H7 (cell line): ENCODE measurements at places on chromosomes 2 and 18. TPM values are rescaled to one million over a fixed set of nuclear protein-coding genes. Genes with fewer than 3 reads are reported as not detected.

GRCh38 chr2:37993143-37993542 lies 68.1 kb downstream of the RMDN2 start:
- no peak for DNase-seq

DNA sequence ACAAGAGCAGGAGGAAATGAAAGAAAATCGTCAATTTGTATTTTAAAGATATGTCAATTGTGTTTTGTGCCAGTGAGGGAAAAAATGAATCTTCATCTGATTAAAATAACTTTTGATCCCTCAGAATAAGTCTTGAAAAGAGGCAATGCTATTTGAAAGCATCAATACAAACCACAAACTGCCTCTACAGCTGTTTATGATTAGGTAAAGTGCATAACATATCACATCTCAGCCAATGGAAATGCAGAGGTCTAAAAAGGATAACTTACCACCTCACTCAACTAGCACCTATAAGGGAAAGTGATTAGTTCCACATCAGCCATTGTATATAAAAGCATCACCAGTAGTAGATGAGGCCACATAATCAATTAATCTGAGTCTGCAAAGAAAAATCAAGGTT lies 492.2 kb upstream of the CDH2 start:
- no peak for DNase-seq

Gene GPC1
- total RNA-seq, result 28.4 and 32.0 TPM in 2 replicates

DNA sequence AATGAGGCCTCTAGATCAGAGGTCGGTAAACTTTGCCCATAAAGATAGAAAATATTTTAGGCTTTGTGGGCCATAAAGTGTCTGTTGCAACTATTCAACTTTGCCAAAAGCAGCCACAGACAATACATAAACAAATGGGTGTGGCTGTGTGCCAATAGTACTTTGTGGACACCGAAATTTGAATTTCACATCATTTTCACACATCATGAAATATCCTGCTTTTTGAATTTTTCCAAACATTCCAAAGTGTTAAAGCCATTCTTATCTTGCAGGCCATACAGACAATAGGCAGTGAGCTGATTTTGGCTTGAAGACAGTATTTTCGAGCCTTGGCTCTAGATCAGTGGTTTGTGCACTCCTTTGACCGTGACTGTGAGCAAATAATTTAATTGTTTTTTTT lies 51.1 kb upstream of the EPC2 start:
- DNase-seq, result no peak

DNA sequence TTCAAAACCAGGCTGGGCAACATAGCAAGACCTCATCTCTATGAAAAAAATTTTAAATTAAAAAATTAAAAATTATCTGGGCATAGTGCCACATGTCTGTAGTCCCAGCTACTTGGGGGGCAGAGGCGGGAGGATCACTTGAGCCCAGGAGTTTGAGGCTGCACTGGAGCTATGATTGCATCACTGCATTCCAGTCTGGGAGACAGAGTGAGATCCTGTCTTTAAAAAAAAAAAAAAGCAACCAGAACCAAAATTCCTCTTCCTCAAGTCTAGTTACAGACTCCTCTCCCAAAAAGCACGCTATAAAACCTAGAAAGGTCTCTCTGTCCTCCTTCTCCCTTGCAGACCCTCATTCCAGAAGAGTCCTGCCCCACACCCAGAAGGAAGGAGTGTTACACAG lies 23.9 kb downstream of the TNFAIP6 start:
- no peak for DNase-seq

DNA sequence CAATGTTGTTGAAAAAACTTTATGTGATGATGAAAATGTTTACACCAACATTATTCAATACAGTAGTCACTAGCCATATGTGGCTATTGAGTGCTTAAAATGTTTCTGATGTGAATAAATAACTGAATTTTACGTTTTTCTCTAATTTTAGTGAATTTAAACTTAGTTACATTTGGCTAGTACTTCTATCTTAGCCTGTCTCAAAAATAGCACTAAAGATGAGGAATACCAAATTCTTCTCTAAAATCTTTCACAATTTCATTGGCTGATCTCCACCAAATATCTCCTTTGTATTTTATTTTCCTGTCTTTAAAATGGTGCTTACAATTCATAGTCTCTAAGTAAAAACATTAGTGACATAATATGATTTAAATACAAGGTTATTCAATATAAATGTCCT lies 83.7 kb upstream of the RND3 start:
- DNase-seq, result no peak

- DNase-seq, result no peak
Observed at GRCh38 chr2:102606353-102606752, 13.0 kb upstream of the SLC9A2 start.

DNA sequence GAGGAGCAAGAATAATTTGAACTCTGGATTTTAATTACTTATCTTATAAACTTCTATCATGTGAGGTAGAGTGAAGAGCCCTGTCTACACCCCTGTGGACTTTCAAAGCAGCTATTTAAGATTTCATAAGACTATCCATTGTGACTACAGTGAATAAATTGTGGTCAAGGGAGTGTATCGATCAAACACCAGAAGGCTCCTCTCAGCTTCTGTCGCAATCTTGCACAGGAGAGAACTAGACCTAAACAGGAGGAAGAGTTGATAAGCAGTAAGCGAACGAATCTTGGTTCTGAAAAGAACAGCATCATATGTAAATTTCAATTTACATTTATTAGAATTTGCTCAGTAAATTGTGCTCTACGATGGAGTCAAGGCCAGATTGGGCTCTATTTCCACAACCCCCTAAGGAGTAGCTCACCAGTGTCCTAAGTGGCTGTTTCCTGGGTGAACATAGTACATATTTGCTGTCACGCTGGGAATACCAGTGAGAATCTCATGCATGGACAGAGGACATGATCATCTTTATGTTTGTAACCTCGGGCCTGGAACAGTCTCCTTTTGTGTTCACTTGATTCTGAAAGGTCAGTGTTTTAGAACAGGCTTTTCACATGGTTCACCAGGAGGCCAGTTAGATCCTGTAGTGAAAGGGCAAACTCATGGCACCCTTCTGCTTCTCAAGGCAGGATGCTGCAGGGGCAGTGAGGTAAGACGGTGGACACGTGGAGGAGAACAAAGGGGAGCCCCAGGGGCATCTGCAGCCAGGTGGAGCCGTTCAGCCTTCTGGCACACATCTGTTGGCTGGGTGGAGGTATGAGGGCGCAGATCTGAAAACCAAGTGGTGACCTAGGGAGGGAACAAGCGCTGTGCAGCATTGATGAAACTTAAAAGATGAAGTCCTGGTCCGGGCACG lies 33.3 kb downstream of the NPAS2 start:
- peak; percentile 33 for DNase-seq

DNA sequence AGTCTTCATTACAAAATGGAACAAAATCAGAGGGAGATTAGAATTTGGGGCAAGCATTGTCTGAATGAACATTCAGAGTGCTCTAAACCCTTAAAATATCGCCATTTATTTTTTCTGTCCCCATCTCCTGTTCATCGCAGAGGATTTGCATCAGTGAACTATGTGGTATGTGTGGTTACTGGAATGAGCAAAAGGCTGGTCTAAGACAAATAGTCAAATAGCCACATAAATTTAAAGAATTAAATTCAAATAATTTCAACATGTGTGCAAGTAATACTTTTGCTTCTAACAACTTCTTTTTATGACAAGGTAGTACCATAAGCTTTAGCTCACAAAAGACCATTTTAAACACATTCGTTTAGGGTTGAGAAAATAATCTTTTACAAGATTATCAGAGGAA lies 82.6 kb upstream of the ST8SIA3 start:
- no peak for DNase-seq

- no peak for DNase-seq
Observed at GRCh38 chr18:69948919-69949537, 1.4 kb upstream of the CD226 start.

Gene INPP5D
- total RNA-seq, result 1.7 and 5.2 TPM in 2 replicates

DNA sequence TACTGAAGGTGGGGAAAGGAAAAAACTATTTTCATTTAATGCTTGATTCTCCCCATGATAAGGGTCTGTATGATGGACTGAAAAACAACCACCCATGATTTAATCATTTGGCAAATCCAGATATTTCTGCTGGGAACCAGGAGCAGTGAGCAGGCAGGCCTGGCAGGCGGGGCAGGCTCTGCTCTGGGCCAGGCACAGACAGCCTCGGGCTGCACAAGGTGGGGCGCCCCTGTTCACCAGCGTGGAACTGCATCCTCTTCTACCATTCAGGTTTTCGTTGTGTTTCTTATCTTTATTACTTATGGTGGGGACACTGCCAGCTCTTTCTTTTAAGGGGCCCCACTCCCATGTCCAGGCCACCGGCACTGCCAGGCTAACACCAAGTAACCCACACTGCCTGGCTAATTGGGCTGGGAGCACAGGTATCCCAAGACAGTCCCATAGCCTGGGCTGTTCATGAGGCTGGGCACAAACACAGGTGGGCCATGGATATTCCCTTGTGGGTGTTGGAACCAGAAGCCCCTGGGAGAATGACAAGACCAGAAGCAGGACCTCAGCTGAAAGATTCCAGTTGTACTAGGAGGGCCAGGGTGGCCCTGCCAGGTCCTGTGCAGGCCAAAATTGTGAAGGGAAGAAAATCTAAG lies 57.1 kb upstream of the RALBP1 start:
- DNase-seq, result peak; percentile 42

Gene IL36B
- not detected in 2 replicates for total RNA-seq

- DNase-seq, result no peak
Observed at GRCh38 chr2:88296247-88296646, 126.1 kb downstream of the THNSL2 start.

DNA sequence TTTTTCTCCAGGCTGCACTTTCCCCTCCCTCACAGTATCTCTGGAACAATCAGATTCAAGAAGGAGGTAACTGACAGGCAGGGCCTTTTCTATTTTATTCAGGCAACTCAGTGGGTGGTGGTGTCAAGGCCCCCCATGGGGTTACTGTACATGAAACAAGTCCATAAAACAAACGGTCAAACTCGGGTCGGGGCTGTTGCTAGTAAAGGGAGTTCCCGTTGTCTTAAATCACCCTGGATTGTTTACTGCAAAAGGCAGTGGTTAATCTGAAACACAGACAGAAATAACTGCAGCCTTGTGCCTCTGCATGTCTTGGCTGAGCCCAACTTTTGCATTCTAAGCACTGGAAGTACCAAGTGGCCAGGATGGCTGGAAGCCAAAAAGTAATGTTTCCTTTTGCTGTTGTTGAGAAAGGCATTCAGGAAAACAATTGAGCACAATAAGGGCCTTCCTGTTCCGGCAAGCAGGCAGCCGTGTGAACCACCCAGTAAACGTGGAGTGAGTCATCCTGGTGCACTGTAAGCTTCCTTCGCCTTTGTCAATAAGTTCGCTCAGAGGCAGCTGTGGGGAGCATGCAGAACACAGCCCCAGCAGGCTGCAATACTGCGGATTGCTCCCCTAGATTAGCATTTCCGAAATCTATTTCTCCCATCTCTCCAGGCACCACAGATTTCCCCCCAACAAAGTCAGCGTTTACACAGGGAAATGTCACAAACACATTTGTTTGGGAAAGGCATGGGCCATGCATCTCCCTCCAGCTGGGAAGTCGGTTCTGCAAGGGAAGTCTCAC lies 149.6 kb downstream of the IRS1 start:
- DNase-seq, result peak; percentile 65

Gene TLX2
- total RNA-seq, result not detected in 2 replicates

DNA sequence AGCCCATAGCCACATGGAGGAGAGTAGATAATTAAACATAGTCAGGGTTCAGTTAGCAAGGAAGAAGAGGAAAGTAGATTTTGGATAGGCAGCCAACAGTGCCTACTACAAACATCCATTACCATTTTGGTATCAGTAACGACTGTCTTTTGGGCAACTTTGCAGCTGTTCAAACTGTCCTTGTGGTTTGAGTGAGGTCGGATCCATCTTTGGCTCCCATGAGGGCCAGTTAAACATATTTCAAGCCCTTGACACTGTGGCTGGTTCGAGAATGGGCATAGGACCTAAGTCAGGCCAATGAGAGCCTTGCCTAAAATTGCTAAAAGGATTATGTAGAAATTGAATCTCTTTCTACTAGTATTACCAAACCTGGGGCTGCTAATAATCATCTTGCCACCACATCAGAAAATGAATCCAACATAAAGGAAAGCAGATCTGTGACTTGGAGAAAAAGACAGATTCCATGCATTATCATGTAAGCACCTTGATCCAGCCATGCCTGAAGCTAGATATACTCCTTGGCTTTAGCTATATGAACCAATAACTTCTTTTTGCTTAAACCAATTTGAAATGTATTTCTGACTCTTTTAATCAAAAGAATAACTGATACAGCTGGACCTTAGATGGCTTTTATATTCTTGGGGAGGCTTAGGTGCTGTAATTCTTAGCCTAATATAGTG lies 75.0 kb upstream of the STAM2 start:
- DNase-seq, result no peak

DNA sequence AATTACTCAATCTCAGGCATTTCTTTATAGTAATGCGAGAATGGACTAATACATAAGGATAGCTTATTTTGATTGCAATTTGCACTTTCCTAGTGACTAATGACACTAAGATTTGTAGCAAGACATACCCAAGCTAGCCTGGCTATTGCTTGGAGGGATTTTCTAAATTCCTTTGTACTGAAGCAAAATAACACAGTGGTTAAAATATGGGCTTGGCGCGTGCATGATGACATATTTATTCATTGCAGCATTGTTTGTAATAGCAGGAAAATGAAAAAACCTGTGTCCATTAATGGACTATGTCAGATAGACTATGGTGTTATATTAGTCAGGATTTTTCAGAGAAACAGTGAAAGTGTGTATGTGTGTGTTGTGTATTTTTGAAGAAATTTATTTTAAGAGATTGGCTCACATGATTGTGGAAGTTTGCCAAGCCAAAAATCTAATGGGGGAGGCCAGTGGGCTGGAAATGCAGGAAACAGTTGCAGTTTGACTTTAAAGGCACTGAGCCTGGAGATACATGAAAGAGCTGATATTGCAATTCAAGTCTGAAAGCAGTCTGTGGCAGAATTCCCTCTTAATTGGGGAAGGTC lies 16.7 kb upstream of the LAPTM4A start:
- no peak for DNase-seq

- DNase-seq, result no peak
Observed at GRCh38 chr2:221767106-221768012, 195.3 kb upstream of the EPHA4 start.

DNA sequence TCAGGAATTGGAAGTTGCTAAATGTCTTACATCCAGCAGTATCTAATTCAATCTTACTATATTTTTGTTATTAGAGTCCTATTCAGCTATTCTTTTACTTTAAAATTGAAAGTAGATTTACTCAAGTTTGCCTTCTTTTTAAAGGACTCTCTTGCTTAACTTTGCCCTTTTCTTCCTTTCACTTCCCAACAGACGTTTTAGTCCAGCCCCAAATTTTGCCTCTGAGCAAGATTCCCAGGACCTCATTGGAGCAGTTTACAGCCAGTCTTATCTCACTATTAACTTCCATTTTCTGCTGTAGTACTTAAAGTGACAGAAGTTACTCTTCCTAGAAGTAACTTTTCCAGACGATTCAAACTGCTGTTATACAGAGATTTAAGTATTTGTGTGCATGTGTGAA lies 1.7 kb upstream of the PRKD3 start:
- no peak for DNase-seq

DNA sequence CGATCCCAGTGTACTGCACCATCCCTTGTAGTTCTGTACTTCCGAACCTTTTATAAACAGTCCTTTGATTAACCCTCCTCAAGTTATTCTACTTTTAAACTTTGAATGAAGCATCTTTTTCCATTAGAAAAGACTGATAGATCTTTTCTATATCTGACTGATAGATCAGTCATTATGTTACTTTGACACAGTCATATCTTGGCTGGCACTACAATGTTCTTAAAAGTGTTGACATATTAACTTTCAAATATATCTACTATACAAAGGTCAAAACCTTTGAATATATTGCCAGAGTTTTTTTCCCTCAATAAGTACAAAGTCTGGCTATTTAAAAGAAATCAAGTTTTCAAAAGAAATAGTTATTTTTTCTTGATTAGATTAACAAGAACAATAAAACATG lies 35.4 kb upstream of the NABP1 start:
- no peak for DNase-seq

GRCh38 chr2:174756743-174757142 lies 7.5 kb downstream of the CHRNA1 start:
- DNase-seq, result no peak

Gene ZNF397
- 17.5 and 30.0 TPM in 2 replicates for total RNA-seq
